ENCODE measurements at places on chromosomes 3 and 15.
A peak's percentile ranks its signal among the peaks of the same experiment; 100 is the strongest.

DNA sequence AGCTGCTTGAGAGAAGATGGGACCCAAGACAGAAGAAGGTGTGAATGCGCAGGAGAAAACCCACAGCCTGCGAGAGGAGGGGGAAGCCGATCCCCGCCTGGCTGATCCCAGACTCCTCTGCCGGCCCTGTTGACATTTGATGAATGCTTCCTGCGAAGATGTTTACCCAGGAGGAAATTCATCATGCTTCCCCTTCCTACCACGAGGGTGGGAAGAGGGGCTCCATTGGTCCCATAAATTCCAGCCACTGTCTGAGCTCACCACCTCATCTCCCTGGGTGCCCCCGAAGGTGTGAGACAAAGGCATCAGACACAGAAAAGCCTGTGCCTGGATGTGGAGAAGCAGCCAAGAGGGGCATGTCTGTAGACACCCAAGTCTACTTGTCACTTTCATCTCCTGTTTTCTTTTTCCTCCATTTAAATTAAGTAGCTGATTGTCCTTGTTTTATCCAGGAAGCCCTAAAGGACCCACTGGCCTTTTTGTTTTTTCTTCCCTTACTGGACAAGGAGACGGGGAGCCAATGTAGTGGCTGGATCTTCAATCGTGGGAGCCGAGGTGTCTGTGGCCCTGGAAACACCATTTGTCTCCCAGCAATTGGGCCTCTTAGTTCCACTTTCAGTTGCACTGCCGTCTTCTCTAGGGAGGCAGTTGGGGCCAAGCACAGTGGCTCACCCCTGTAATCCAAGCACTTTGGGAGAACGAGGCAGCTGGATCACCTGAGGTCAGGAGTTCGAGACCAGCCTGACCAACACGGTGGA is 95.3 kb upstream of the HES1 start:
- DNase-seq, result no peak

DNA sequence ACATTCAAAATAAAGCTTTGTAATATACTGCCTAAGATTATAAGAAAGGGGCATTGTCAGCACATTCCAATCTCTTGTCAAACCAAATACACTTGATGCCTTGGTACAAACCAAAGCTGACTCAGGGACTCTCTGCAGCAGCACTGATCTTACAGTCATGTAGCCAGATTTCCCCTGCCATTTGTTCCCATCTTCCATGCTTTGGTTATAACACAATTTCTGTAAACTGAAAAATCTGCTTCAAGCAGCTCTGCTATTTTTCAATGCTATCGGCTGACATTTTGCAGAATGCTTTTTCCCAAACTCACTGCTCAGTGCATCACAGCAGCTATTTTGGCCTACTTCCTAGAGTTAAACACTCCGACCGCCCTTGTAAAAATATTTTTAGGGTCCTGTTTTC is 18.2 kb downstream of the PLOD2 start:
- no peak for DNase-seq

GRCh38 chr3:67866571-67866970 is 212.2 kb upstream of the SUCLG2 start:
- no peak for DNase-seq

DNA sequence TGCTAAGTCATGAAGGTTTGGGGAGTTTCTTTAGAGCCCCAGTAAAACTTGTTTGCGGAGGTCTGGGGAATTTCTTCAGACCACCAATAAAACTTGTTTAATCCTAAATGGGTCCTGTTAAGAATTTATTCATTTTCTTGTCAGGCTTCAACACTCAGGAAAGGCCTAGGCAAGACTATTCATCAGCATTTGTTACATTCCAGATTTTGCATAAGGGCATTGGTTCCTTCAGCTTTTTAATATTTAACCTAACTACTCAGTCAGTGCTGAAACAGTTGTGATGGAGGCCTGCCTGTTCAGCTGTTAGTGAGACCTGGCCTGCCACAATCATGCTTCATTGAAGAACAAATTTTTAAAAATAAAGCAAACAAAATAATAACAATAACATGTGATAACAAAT is 954.2 kb upstream of the SEMA6D start:
- no peak for DNase-seq

- peak; percentile 57 for DNase-seq
Measured at GRCh38 chr15:74383695-74384565, 16.5 kb upstream of the CYP11A1 start.

DNA sequence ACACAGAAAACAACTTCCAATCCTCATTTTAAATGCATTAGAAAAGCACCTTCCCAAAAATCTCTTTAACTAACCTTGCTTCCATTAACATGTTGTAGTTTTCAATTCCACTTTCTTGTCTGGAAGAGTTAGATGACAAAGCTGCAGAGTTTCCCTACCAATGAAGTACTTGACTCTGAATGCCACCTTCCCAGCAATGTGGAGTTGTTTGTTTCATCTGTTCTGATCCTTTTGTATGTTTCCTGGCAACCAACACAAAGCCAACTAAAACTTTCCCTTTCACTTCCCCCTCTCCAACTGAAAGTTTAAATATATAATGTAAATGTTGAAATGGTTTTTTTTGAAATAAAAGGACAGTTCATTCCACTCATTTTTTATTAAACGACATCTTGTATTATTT is at the start of gene WDR49:
Gene WDR49, minus strand, starts transcription at position 183 of the 400 bp plus-strand sequence. CDS start 517 bp downstream, outside the sequence.
- no peak for DNase-seq

DNA sequence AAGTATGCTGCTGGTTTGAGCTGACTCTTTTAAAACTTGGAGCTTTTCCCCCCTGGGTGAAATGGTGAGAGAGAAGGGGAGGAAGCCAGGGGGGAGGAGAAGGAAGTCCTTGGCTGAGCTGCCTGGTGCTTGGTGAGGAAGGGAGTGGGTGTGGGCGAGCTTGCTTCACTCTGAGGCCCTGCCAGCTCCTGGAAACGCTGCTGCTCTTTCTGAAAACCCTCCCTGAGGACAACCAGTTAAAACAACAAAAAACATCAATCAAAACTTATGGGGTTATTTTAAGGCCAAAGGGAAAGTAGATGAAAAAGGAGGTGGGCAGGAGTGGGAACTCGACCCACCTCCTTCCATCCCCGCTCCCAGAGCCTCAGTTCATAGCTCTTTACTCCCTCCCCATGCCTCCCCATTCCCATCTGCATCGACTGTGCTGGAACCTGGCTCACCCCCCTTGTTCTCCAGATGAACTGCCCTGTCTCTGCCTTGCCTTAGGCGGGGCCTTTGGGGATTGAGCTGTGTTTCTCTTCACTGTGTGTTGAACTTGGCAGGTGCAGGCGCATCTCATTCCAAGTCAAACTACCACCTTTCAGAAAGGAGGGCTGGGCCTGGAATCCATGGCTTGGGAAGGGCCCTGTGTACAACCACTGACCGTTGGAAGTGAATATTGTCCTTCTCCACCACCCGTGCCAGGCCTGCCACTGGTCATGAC is 166.1 kb downstream of the ZNF621 start:
- DNase-seq, result no peak

DNA sequence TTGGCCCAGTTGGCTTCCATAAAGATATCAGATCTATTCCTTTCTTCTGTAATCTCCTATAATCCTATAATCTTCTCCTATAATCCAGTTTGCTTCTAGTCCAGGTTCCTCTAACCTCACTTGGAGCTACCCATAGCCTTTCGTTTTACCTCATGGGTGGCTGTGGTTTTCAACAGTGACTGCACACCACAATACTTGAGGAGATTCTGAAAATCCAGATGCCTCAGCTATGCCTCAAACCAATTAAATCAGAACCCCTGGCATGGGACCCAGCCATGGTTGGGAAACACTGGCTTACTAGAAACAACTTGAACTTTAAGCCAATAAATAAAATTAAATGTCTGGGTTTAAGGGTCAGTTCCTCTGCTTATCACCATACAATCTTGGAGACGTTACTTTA is 86.1 kb upstream of the NTRK3 start:
- no peak for DNase-seq

- no peak for DNase-seq
Measured at GRCh38 chr3:57956119-57956832, 51.9 kb upstream of the FLNB start.

DNA sequence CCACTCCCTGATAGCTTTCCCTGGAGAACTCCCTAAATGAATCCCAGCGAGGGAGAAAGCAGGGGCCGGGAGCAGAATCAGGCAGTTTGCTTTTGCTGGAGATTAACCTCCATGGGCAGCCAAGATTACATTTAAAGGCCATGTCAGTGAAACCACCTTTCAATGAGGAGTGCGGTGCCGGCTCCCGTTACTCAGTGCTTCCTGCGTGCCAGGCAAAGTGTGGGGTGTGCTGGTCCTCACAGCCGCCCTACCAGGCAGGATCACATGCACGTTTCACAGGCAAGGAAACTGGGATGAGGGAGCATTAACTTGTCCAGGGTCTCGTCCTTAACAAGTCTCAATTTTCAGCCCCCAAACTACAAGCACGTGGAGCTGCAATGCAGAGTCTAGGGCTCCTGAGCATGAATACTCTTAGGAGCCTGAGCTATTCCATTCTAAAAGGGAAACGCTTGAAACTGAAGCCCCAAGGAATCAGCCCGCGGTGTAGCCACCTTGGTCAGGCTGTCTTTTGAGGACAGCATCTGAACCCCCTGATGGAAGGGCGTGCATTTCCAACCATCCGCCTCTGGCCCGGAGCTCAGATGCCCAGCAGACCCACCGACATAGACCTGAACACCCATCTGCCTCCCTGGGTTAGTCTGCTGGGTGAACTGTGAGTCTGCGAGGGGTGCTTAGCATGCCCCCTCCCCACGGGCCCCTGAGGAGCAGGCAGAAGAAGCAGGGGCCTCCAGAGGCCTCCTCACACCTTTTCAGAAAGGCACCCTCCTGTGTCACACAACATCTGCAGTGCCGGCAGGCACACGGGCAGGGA is 5.6 kb downstream of the IGDCC3 start:
- DNase-seq, result no peak

DNA sequence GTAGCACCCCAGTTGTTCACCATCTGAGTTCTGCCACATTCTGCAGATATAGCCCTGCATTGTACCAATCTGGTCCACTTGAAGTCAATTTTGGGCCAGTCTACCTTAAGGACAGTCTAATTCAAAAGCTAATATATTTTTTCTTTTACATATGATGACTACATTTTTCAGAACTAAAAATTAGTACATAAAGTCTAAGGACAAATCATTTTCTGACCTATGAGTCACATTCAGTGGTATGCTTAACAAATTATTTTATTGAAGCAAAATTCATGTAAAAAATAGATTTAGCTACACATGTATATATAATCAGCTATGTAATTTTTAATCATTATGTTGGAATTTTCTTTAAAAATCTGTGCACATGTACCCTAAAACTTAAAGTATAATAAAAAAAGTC is 52.1 kb upstream of the IL12A start:
- no peak for DNase-seq

GRCh38 chr3:99873269-99874102 is 55.8 kb downstream of the CMSS1 start:
- no peak for DNase-seq

DNA sequence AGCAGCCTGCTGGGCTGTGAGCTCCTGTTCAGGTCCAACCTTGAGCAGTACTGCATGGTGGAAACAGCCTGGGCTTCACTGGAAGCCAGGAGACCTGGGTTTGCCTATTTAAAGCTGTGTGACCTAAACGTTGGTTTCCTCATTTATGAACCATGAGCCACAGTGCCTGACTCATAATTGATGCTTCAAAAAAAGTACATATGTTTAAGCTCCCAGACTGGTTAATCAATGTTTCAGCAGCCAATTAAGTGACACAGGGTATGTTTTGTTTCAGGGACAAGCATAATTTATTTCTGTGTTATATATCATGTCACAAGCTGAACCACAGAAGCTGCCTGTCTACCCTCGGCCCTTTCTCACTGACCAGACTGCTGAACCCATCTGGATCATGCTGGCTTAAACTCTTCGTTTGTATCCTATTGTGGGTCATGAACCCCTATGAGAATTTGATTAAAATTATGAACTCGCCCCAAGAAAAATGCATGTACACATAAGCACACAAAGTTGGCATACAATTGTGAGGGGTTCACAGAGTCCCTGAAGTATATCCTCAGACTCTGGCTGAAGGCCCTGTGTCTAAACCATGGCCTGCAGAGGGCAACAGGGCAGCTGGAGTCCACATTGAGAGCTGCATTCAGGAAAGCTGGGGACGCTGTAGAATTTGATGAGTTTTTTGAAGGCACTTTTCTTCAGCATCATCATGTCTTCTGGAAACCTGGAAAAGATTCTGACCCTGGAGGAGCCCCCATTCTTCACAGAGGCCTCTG is 23.7 kb downstream of the HDC start:
- DNase-seq, result no peak

DNA sequence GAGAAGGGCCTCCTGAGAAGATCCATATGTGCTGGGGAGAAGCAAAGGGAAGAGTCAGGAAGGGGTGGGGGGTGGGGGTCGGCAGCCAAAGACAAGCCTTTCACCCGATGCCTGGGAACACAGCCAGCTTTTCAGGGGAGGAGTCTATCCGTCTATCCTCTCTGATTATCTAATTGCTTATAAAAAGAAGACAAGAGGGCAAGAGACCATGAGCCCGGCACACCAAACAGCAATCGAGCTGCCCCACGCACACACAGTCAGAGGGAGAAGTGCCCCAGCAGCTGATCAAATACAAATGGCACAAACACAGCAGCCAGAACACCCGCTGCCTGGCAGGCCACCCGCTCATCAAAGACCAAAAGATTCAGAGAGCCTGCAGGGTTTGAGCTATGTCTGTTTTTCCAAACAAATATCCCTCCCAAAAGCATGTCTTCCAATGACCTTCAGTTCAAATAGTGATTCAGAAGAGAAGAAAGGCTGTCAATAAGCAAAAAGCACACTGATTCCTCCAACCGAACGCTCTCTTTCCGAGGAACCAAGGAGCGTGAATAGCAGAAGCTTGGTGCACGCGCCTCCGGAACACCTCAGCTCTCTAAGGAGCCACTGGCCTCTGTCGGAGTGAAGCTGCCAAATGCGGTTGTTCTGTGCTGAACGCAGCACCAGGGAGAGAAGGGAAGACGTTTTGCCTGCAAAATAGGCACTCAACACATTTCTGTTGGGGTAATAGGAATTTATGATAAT is 419.2 kb downstream of the OCA2 start:
- no peak for DNase-seq

DNA sequence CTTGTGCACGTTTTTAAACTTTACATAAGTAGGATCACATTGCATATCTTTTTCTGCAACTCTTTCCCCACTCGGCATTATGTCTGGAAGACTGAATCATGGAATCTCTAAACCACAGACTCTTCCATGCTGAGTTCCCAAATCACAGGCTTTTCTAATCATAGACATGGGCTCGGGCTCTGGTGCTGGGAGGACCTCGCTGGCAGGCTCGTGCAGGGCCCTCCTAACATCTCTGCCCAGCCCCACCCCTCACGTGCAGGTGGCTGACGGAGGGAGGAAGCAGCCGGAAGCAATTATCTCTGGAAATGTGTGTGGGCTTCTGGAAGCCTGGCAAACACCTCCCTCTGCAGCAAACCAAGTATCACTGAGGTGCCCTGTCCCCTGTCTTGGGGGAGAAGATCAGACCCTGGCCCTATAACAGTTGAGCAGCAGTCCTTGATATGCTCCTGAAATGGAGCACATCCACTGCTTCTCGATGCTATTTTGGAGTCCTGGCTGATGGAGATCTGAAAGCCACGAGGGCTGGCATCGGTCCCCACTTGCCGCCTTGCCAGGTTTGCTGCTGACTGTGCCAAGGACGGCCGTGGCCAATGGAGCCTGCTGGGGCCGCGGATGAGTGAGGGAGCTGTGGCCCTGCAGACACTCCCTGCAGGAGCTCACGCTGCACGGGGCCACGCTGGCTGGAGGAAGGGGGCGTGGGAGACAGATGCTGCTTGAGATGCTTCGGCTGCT is 4.4 kb upstream of the IQSEC1 start:
- DNase-seq, result no peak
